ENCODE measurements at places on chromosomes 1 and 21. TPM values are rescaled to one million over a fixed set of nuclear protein-coding genes. Genes with fewer than 3 reads are reported as not detected.

THRAP3 gene
- 135 TPM for total RNA-seq

OR6N1 gene
- not detected for total RNA-seq

TRIM67 gene
- total RNA-seq = 0.65 TPM

ERO1B gene
- 33.0 TPM for total RNA-seq

PCAT6 gene
- 13.9 TPM for total RNA-seq

SCAF4 gene
- 38.8 TPM for total RNA-seq

- no peak for DNase-seq
Observed at GRCh38 chr1:119822406-119822805, 11.1 kb upstream of the REG4 start.

DNA sequence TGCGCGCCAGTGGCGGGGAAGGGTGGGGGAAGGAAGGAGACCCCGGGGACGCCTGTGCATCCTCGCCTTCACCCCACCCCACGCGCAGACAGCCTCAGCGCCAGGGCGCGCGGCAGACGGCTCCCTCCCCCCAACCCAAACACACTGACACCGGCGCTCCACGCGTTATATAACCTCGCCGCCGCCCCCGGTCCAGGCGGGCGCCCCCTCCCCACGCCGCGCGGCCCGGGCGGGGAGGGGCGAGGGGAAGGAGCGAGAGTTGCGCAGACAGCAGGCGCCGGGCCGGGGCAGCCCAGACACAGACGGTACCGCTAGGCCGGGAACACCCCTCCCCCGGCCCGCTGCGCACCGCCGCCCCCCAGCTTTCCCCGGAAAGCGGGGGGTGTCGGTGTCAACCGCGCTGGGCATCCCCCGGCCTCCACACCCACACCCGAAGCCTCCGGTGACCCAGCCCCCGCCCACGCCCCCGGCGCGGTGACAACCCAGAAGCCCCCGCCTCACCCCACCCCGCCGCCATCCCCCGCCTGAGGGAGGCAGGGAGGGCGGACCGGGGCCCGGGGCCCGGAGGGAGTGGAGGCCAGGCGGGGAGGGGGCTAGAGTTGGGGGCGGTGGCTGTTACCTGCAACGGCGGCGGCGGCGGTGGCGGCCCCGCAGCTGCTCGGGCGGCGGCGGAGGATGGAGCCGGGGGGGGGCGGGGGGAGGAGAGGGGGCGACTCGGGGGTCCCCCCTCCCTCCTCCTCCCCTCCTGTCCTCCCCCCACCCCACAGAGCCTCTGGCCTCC lies 432 bp downstream of the AKT3 start:
- DNase-seq = peak; percentile 74

DNA sequence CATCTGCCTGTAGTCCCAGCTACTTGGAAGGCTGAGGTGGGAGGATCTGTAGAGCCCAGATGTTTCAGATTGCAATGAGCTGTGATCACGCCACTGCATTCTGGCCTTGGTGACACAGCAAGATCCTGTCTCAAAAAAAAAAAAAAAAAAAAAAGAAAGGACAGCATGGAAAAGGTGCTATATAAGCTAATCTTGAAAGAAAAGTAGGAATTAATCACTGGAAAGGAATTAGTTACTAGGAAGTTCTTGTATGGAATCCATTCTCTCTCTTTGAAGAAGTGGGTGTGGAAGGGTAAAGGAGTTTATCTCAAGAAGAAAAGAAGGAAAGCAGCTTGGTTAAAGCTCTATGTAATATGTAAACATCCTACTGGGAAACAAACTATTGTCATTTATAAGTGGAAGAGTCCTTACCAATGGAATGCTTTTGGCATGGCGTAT lies 339.2 kb downstream of the DPYD start:
- DNase-seq = no peak

DNA sequence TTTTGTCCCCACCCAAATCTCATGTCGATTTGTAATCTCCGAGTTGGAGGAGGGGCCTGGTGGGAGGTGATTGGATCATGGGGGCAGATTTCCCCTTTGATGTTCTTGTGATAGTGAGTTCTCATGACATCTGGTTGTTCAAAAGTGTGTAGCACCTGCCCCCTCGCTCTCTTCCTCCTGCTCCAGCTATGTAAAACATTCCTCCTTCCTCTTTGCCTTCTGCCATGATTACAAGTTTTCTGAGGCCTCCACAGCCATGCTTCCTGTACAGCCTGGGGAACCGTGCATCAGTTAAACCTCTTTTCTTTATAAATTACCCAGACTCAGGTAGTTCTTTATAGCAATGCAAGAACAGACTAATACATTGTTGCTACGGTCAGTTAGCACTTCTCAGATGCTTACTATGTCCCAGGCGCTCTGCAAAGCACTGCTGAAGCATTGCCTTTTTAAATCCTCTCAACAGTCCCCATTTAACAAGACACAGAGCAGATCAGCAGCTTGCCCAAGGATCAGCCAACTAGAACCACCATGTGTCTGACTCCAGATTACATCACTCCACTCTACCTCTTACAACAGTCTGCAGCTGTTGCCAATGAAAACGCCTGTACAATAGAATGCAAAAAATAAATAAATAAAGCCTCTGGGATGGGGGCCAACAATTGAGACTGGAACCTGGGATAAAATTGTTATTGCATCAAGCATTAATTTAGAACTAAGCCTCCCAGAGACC lies 52.4 kb upstream of the USP1 start:
- DNase-seq = no peak

DNA sequence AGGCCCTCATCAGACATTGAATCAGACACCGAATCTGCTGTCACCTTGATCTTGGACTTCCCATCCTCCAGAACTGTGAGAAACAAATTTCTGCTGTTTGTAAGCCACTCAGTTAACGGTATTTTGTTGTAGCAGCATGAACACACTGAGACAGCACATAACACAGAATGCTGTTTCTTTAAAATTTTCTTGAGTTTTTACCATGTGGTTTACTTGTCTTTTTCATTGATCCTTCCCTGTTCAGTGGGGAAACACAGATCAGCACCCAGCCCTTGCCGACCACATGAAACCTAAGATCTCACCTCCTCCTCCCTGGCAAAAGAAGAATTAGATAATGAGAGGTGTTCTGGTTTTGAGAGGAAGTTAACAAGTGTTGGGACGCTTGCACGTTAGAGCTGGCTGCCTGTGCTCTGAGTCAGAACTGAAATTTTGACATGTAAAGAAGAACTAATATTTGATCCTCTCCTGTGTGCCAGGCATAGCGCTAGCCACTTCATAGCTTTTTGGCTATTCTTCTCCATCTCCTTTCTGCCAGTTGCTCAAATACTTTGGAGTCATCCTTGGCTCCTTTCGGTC lies 179.6 kb downstream of the DHRS3 start:
- no peak for DNase-seq

GRCh38 chr21:14244911-14245310 lies 29.0 kb downstream of the RBM11 start:
- no peak for DNase-seq

GRCh38 chr1:226001963-226002666 lies 3.0 kb upstream of the SDE2 start:
- no peak for DNase-seq

DNA sequence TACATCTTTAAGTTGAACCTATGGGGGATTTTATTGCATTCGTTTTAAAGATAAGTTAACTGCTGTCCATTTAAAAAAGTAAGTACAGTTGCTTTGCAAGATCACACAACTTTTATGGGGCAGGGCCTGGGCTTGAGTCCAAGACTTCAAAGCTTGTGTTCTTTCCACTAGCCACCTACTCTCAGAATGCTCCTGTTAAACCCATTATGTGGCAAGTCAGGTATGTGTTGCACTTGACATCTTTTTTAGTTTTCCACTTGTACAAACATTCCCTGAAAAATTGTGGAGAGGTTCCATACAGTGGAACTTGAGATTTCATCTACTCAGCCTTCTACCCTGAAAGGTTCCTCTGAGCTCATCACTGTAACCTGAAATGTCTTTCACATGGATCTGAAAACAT lies 235.5 kb upstream of the SGIP1 start:
- DNase-seq = no peak

DNA sequence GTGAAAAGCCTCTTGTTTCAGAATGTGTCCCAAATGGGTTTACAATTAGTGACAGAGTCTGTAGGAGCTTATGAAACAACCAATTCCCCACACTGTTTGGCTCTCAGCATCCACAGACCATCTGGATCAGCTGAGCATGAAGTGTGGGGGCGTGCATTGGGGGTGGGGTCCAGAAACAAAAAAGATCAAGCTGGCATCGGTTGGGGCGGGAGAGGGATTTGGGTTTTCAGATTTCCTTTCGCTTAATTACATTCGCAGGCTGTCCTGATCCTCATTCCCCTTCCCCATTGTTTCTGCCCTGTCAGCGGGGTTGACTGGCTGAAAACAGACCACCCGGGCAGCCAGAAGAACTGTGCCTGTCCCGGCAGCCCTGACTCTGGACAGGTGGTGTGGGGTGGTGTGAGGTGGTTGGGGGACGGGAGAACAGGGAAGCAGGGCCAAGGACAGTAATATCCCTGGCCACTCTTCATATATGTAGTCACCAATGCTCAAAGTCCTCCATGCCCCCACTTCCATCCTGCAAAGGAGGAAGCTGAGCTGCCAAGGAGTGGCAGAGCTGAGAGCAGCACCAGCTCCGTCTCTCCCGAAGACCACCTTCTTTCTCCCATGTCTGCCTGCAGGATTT lies 92.0 kb downstream of the IER5 start:
- peak; percentile 59 for DNase-seq

GRCh38 chr1:215517441-215517891 lies 49.6 kb upstream of the KCTD3 start:
- no peak for DNase-seq

GRCh38 chr1:165598676-165599059 lies 32.4 kb upstream of the MGST3 start:
- DNase-seq = no peak

DNA sequence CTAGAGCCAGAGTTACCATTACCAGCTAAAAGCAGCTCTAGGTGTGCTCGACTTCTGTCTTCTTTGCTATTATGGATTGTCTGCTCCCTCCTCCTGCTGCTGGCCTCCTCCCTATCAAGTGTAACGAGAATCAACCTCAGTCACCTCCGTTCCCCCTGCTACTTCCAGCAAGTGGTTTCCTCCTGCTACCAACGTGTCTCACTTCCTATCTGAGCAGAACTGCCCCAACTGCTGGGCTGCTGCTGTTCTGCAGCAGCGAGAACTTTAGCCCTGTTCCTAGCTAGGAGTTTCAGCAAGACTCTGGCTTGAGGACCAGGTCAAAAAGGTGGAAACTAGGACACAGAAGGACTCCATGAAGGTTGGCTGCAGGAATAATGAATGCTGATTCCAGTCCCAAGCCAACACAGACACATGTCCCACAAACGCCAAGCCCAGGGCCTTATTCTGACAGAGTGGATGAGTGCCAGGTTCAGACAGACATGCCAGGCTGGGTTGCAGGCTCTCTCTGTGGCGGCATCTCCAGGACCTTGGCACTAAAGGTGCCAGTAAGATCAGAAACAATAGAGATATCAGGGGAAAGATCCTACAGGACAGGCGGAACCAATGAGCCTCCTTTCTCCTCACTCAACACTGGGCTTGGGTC lies 46.9 kb downstream of the CD34 start:
- DNase-seq = no peak

GRCh38 chr1:153790313-153790965 lies 15.2 kb downstream of the SLC27A3 start:
- DNase-seq = no peak

DNA sequence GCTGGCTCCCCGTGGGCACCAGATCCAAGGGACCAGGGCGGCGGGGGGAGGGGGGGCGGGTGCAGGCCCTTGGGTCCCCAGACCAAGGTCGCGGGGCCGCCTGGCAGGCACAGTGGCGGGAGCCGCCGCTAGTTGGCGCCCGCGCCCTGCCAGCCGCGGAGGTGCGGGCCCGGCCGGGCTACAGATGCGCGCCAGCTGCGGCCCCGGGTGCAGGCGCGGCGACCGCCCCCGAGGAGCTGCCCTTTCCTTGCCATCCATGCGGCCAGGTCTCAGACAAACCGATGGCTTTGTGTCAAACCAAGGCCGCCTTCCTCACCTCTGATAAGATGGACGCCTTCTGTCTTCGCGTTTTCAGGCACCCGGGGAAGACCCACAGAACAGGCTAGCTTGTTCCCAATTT lies 2.2 kb upstream of the RUNX3 start:
- DNase-seq = peak; percentile 83

- no peak for DNase-seq
Observed at GRCh38 chr1:37410105-37410504, 64.3 kb upstream of the ZC3H12A start.

DNA sequence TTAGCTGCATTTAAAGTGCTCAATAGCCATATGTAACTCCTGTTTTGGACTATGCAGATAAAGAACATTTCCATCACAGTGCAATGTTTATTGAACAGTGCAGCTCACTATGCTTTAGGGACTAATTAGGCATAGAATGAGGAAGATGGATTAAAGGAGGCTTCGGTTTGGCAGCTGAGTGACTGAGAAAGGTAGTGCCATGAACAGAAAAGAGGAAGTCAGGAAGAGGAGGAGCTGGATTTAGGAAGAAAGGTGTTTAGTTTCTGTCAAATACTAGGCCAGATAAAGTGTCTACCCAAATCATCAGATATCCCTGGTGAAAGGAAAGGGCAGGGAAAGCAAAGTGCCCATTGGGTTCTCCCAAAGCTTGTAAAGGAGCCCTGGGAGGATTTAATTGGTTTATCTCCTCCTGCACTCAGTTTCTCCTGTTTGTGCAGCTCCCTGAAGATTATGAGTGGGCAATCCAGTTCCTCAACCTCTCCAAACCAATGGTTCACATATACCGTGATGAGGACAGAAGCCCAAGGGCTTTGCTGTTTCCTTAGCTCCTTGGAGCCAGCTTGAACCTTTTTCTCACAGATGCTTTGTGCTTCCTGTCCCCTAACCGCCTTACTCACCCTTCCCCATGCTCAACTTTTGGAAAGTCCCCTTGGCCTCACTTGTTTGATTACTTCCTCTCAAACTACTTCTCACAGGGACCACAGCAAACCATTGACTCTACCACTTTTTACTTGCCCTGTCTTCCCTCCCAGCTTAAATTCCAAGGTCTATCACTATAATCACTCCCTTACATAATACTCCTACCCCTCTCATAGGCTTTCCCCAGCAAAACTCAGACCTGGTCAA lies 3.5 kb upstream of the RAP1A start:
- DNase-seq = no peak

GRCh38 chr1:61330018-61330417 lies 247.7 kb downstream of the NFIA start:
- DNase-seq = no peak
